PC-9 (cell line): ENCODE measurements at places on chromosomes 4 and X. TPM values are rescaled to one million over a fixed set of nuclear protein-coding genes. Genes with fewer than 3 reads are reported as not detected.

DNA sequence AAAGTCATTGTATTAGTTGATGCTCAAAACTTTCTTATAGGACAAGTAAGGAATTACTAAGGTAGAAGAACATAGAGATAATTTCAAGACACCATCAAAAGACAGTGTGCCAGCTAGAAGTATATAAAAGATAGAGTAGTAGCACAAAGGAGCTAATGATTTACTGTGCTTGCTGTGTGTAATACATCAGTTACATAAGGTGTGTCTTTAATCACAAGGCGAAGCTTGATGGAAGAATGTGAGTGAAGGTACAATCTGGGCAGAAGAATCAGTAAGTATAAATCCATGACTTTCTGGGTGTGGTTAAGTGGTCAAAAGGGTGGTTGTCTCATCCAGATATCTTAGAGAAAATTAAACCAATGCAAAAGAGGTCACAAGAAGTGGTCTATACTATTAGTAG lies 95.1 kb upstream of the BOD1L1 start:
- H3K27me3 ChIP-seq, result no peaks in the 10 kb centered on the region
- no peaks in the 10 kb centered on the region for H3K36me3 ChIP-seq
- no peaks in the 10 kb centered on the region for H3K4me1 ChIP-seq
- H3K4me3 ChIP-seq, result no peak overlapping the region
- DNase-seq, result no peak

Gene CHRNA9
- total RNA-seq, result not detected in 2 replicates

DNA sequence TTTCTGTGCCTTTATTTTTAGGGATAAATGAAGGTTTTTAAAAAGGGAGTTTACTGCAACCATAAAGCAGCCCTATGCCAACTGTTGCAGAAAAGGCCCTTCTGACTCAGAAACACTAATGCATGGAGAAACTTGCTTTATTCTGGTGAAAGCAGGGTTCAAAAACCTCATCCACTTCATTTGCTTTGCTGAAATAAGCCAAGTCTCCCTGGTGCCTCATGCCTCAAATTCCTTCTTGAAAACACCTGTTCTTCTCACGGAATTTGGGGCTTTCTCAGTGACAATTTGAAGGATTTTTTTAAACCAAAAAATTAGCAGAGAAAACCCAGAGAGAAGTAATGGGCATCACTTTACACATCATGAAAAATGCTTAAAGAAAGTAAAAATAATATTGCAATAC lies 349.0 kb downstream of the PCDH7 start:
- no peak overlapping the region for H3K4me3 ChIP-seq
- no peaks in the 10 kb centered on the region for H3K4me1 ChIP-seq
- H3K27ac ChIP-seq, result no peak overlapping the region

GRCh38 chr4:38670939-38671591 lies 7.1 kb downstream of the KLF3 start:
- peaks cover 23% of the 10 kb centered on the region; the same call in 1 of the 2 replicates for H3K36me3 ChIP-seq
- peaks cover 93% of the 10 kb centered on the region for H3K4me1 ChIP-seq
- peak overlapping the region; percentile 74 for H3K27ac ChIP-seq
- peak overlapping the region; percentile 34 for H3K4me3 ChIP-seq
- DNase-seq, result no peak

DNA sequence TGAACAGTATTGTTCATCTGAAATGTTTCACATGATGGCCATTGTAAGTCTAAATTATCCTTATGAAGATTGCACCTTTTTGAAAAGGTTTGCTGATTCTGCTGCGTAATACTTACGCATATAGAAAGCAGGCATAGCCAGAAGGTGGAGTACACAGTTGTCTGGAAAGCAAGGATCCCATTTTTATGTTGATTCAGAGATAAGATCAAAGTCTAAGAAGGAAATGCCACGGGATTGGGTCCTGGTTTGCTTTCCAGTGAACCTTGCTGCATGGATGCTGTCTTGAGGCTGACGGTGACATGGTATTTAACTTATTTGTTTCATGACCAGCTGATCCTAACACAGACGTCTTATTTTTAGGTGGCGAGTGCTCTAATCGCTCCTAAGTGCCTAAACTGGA lies 15.5 kb downstream of the MAGEA9B start:
- no peak overlapping the region for H3K4me3 ChIP-seq
- no peak overlapping the region for H3K27ac ChIP-seq
- peaks cover 16% of the 10 kb centered on the region for H3K4me1 ChIP-seq
- no peaks in the 10 kb centered on the region for H3K27me3 ChIP-seq
- H3K36me3 ChIP-seq, result no peaks in the 10 kb centered on the region

Gene KIAA1210
- not detected in 2 replicates for total RNA-seq

GRCh38 chr4:157363360-157363759 lies 142.8 kb downstream of the GRIA2 start:
- no peaks in the 10 kb centered on the region for H3K27me3 ChIP-seq
- no peaks in the 10 kb centered on the region for H3K36me3 ChIP-seq
- no peak overlapping the region for H3K4me3 ChIP-seq
- no peaks in the 10 kb centered on the region for H3K4me1 ChIP-seq

Gene P2RY10
- not detected in 2 replicates for total RNA-seq

- H3K4me3 ChIP-seq, result no peak overlapping the region
- H3K27me3 ChIP-seq, result no peaks in the 10 kb centered on the region
- no peaks in the 10 kb centered on the region for H3K36me3 ChIP-seq
- no peaks in the 10 kb centered on the region for H3K4me1 ChIP-seq
- H3K27ac ChIP-seq, result no peak overlapping the region
Measured at GRCh38 chr4:155809835-155810234, 51.0 kb downstream of the GUCY1B1 start.

GRCh38 chrX:128897621-128898020 lies 625.7 kb downstream of the SMARCA1 start:
- no peaks in the 10 kb centered on the region for H3K4me1 ChIP-seq
- no peak for DNase-seq
- no peaks in the 10 kb centered on the region for H3K27me3 ChIP-seq
- no peak overlapping the region for H3K27ac ChIP-seq

DNA sequence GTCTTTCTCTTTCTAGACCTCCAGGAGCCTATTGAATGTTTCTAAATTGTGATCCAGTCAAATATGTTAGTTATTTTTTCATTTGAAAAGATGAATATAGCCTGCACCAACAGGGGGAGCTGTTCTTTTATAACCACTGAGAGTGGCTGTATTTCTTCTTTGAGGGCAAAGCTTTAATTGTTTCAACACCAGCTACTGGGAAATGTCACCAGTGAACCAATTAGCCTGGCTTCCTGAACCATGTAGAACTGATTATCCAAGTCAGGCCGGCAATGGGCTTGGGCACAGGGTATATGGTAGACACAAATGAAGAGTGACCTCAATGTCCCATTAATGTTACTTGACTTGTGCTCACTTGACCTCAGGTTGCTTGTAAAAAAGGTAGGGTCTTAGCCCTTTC lies 4.8 kb upstream of the DAPP1 start:
- peaks cover 23% of the 10 kb centered on the region for H3K4me1 ChIP-seq
- H3K4me3 ChIP-seq, result no peak overlapping the region
- H3K36me3 ChIP-seq, result no peaks in the 10 kb centered on the region
- no peaks in the 10 kb centered on the region for H3K27me3 ChIP-seq
- DNase-seq, result no peak

GRCh38 chr4:53905276-53905940 lies 159.0 kb downstream of the CHIC2 start:
- no peak overlapping the region for H3K27ac ChIP-seq
- H3K36me3 ChIP-seq, result no peaks in the 10 kb centered on the region
- peaks cover 4% of the 10 kb centered on the region; the same call in 1 of the 2 replicates for H3K4me1 ChIP-seq

DNA sequence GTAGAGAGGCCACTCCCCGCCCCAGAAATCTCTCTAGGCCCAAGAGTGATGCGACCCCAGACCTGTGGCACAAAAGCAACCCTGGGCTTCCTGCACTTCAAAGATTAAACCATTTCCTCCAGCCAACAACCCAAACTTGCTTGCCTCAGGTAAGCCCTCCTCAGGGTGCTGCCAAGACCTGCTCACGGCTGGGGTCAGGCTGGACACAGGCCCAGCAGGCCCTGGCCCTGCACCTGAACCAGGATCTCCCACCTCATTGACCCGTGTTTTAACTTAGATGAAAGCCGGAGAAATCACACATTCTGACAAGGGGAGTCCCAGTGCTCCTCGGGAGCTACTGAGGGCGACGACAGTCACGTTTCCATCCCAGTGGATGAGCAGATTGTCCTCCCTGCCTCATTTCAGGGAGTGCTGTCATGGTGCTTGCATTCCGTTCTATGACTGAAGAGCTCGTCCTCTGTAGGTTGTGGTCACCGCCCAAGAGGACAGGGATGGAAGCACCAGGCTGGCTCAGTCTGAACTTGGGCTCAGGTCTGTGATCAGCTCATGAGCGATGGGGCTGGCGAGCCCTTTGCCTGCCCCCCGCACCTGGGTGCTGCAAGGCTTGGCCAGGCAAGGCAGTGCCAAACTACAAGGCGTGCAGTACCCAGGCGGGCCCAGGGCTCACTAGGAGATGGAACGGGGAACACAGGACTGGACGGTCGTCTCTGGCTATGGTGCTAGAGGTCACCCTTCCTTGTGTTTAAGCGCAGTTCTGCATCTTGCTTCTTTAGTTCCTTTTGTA lies 25.9 kb downstream of the WDR1 start:
- H3K4me1 ChIP-seq, result peaks cover 7% of the 10 kb centered on the region
- no peak overlapping the region for H3K27ac ChIP-seq
- no peak for DNase-seq
- H3K36me3 ChIP-seq, result 0 out of 2 replicates have a peak, but pooled peaks cover 13% of the 10 kb centered on the region
- no peak overlapping the region for H3K4me3 ChIP-seq

Gene NSUN7
- 16.8 and 18.5 TPM in 2 replicates for total RNA-seq

DNA sequence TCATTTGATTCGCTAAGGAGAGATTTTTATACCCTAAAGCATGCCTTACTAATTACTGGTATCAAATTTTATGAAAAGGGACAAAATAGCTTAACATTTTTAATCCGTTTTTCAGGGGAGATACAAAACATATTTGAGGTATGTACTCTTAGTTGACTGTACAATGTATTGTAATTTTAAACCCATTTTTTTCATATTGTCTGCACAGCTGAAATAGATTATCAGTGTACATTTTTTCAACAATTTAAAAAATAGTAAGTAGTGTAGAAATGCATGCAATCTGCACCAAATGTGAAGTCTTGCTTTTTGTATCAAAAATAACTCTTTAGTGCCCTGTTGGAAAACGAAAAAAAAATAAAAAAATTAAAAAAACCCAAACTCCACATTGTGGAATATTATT lies 82.2 kb downstream of the TENM3 start:
- no peak overlapping the region for H3K4me3 ChIP-seq
- no peaks in the 10 kb centered on the region for H3K36me3 ChIP-seq
- no peak for DNase-seq
- no peak overlapping the region for H3K27ac ChIP-seq
- H3K4me1 ChIP-seq, result no peaks in the 10 kb centered on the region
- 0 out of 2 replicates have a peak, but pooled peaks cover 5% of the 10 kb centered on the region for H3K27me3 ChIP-seq

DNA sequence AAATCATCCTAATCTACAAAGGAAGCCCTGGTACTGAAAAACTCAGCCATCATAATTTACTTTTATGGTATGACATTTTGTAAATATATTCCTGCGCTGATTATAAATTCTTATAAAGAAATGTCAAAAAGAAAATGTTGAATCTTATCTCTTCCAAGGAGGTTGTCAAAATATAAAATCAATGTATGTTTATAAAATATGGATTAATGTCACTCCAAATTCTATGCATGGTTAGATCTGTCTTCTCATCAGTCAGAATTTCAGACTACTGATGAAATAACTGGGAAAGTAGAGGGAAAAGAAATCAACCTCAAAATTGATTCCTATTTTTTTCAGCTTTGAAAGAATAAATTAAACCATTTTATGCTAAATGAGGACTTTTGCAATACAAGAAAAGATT lies 120.0 kb upstream of the MAB21L2 start:
- peaks cover 10% of the 10 kb centered on the region; the same call in 1 of the 2 replicates for H3K4me1 ChIP-seq
- DNase-seq, result no peak
- no peak overlapping the region for H3K27ac ChIP-seq
